ENCODE measurements at places on chromosomes 7 and 10.

GRCh38 chr10:58885146-58885545, 291.3 kb upstream of the PHYHIPL start:
- DNase-seq, result no peak

GRCh38 chr10:20200758-20201157, 384.5 kb downstream of the PLXDC2 start:
- DNase-seq, result no peak

DNA sequence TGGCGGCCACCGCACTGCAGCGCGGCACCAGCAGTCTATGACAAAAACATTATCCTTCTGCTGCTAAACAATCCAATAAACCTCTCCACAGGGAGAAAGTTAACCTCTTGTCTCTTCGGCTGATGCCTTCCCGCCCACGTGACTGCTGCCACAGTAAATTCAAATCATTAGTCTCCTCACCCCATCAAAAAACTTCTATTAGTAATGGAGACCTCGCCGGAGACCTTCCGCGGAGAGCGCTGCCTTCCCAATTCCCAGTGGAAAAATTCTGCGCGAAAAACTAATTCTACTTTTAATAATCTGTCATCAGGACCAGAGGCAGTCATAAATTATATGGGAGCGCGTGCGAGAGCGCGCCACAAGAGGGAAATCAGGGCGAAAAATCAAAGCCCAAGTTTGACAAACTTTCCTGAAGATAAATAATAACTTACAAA, 90.0 kb upstream of the PAX2 start:
- no peak for DNase-seq

DNA sequence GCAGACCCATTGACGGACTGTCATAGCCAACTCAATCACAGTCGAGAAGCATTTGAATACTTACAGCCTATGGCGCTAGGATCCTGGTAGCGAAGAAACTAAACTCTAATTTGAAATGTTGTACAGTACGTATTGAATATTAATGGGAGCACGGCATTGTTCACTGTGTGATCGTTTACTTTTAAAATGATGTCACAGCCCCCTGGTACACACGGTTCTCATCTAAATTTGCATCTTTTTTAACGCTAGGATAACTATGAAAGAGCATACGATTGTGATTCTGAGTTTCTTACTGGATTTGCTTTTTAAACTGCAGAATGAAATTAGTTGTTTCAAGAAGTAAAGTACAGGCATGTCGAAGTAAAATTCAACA, 895 bp upstream of the NAPEPLD start:
- DNase-seq, result no peak

DNA sequence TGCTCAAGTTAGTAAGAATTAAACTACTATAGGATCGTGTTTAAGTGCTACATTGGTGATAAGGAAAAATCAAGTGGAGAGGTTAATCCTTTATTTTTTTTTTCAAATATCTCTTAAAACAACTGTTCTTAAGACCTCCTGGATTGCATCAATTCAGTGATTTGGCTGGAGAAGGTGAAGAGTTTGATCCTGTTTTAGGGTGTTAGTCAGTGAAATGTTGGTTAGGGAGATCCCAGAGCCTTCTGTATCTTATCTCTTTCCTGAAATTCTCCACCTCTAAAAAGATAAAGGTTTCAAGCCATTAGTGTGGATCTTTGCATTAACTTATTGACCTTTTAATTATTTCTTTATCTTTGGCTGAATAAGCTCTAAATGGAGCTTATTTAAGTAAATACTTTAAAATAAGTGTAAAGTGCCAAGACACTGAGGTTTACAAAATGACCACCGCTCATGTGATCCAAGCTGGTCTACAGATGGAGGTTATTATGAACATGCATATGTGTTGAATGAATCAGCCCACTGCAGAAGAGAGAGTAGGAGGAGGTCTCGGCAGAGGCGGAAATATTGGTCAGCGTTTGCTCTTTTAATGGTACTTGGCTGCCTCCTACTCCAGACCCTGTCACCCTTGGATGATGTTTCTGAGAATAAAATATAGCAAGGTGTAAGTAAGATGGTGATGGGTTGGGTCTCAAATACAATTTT, 51.8 kb upstream of the BMPER start:
- no peak for DNase-seq

GRCh38 chr7:87878208-87878735, 2.0 kb downstream of the DBF4 start:
- DNase-seq, result no peak

- DNase-seq, result no peak
Measured at GRCh38 chr10:102451105-102451969, at the start of gene C10orf95. Gene C10orf95, minus strand, starts transcription at chr10:102451543. Its CDS starts 450 bp downstream, at chr10:102451093.

DNA sequence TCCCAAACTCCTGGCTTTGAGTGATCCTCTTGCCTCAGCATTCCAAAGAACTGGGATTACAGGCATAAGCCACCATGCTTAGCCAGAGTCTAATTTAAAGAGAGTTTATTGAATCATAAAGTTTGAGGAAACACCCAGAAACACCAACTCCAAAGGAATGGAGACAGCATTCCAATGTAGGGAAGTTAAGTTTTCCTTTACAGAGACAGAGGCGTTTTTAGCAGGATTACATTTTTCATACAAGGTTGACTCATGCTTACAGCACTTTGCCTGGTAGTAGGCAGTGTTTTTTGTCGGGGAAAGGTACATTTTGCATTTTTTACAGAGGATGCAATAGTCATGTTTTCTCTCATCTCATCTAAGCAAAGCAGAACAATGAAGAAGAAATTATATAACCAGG, 18.9 kb upstream of the OPN4 start:
- DNase-seq, result no peak

DNA sequence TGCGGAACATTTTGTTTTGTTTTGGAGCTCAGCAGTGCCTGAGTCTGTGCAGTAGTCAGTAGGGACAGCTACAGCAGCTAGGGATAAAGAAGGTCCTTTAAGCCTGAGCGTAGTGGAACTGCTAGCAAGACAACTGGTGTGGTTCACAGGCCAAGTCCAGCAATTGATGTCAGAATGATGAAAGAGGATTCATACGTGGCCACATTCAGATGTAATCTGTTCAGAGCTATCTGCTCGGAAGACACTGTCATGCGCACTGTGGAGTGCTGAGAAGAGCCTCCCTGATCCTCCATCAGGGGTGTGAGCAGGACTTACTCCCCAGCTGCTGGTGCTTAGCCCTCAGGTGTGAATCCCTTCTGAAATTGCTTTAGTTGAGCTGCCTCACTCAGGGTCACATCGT, 79.6 kb upstream of the ANKRD1 start:
- DNase-seq, result no peak

GRCh38 chr7:47332681-47333553, 249.0 kb downstream of the TNS3 start:
- no peak for DNase-seq

- peak; percentile 31 for DNase-seq
Measured at GRCh38 chr7:7641129-7641663, 644 bp downstream of the UMAD1 start.

GRCh38 chr10:1514681-1515080, 222.6 kb downstream of the ADARB2 start:
- DNase-seq, result no peak

Data from neuronal stem cell (in vitro differentiated cells).